Epithelial cell of prostate (primary cell): ENCODE measurements at places on chromosomes 12 and 14.

GRCh38 chr14:79543967-79544697 is 667.2 kb downstream of the DIO2 start:
- peak; percentile 56 for DNase-seq

- DNase-seq, result no peak
Measured at GRCh38 chr12:113684908-113685782, 213.5 kb upstream of the LHX5 start.

DNA sequence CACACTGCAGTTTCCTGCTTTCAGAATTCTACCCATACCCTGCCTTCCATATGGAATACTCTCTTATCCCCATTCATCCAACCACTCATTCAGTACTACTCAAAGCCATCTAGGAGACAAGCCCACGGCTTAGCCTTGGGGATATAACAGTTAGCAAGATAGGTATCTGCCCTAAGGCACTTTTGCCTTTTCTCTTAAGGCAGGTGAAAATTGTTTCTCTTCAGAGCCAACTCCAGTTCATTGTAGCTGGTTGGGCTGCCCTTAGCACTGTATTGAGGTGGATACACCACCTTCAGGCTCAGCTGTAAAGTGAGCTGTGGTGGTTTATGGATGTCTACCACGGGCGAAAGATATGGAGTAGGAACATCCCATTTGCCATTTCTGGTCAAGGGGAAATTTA is 729.7 kb upstream of the TBX3 start:
- no peak for DNase-seq

DNA sequence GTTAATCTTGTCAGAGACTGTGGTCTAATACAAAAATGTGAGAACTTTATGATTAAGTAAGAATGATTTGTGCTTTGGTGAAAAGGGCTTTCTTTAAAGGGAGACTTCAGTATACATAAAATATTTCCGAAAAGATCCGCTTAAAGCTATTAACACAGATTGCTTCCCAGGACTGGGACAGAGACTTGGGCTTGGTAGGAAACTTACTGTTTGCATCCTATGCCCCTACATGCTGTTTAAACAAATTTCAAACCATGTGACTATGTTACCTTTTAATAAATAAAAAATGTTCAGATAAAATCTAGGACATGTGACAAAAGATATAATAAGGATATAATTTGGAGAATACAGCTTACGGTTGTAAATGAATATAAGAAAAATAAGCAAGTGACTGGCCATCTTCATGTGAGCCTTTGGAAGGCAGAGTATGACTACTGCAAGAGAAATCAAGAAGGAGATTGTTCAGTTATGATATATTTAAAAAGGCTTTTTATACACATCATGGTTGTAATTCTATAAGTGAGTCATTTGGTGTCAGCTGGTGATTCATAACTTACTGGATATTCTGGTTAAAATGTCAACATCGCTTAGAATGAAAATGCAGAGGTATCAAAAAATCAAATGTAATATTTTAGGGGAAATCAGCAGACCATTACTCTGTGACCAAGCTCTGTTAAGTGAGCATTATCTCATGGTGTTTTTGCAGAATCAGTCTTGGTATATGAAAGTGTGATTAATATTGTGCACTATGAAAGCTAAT is 234.7 kb upstream of the E2F7 start:
- DNase-seq, result peak; percentile 49

DNA sequence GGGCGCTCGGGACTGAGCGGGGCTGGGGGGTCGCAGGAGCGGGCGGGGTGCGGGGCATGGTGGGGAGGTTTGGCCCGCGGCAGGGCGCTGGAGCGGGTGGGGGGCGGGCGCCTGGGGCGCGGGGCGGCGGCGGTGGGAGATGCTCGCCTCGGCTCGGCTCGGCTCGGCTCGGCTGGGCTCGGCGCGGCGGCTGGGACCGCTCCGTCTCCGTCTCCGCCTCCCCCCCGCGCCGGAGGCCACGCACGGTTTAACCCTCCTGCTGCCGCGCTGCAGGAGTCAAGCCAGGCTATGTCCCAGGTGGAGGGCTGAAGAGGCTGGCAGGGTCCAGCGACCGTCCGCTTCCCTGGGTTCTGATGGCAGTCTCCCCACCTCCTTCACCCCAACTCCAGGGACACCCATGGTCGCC is at the start of gene PIANP:
Gene PIANP (minus strand): TSS at position 170 of the 406 bp plus-strand sequence. CDS start 2,754 bp downstream, outside the sequence.
- no peak for DNase-seq

DNA sequence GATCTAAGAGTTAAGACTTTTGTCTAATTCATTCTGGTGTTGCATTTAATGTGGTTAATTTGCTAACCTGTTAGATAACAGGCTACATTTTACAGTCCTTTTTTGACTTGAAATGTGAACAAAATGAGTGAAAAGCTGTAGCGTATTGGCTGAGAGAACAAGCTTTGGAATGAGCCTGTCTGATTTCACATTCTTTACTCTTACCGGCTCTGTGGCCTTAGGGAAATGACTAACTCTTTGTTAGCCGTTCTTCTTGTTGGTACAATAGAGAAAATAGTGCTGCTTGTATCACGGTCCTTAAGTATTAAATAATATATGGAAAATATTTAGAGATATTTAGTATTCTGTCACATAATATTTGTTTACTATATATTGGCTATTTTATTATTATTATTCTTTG is 1.9 kb downstream of the MNAT1 start:
- DNase-seq, result no peak

DNA sequence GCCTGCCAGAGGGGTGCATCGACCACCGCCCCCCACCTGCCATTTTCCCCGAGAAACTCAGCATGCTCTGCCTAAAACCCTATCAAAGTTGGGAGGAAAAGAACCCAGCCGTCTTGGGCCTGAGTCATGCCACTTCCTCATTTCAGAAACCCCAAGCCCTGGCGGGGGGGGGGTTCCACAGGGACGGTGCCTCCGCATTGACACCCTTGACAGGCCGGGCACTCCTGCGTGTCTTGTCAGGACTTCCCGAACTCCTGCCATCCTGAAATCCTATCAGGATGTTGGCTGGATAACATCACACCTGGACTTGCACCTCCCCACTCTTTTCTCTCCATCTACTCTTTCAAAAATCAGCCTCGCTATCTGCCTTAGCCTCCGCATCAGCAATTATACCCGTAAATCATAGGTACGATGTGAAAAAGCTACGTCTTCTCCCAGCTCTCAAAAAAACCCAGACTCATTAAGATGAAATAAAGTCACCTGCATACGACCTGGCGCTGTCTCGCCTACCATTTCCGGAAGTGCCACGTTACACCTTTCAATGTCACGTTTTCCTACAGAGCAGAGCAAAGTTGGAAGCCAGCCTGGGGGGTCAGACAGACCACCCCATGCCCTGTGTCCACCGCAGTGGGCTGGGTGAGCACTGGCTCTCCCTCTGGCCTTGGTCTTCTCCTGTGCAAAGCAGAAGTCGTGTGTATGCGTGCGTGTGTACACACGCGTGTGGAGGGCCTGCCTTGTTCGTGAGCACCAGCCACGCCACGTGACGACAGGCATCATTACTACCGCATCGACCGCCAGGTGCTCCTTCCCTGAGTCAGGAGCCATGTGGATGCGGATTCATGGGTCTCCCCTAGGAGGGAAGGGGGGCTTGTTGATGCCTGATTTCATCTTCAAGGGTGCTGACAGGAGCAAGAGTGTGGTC is 96.7 kb downstream of the RFLNA start:
- no peak for DNase-seq

DNA sequence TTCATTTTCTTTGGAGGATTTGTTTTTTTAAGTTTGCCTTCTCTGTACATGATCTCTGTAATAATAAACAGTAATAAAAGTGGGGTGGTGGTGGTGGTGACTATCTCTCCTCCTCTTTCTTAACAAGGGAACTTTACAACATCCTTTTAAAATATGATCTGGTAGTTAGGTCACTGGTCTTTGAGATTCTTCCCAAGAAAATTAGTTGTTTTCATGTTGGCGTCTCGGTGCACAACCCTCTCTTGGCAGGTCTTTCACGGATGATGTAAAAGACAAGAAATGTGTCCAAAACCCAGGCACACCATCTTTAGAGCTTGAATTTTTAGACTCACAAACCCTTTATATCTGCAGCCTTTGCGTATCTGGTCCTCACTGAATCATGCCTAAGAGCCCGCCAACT is 488.5 kb upstream of the TBX3 start:
- no peak for DNase-seq

- DNase-seq, result no peak
Measured at GRCh38 chr12:6031001-6031400, 85.9 kb upstream of the ANO2 start.

DNA sequence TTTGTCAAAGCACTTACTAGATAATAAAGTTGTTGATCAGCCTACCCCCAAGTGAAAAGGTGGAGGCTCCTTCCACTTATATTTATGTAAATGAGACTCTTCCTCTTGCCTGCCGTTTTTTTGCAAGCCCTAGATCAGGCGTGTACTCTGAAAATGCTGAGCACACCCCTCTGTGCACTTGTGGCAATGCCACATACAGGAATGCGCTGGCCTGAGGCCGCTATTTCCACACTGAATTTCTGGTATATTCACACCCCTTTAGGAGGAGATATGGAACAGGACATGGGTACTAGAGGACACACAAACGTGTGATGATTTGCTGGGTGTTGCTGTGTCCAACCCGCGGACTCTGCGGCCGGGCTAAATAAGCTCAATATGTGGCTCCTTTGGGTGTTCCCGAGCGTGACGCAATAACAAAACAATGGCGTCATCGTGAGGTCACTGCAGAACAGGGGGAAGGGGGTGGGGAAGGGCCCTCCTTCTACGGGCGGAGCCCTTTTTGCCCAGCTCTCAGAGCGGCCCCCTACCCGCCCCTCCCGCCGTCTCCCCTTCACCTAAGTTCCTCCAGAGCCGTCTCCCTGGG is 554 bp upstream of the TSPAN31 start:
- no peak for DNase-seq

GRCh38 chr12:3202734-3203446 is 125.7 kb downstream of the TSPAN9 start:
- DNase-seq, result no peak

DNA sequence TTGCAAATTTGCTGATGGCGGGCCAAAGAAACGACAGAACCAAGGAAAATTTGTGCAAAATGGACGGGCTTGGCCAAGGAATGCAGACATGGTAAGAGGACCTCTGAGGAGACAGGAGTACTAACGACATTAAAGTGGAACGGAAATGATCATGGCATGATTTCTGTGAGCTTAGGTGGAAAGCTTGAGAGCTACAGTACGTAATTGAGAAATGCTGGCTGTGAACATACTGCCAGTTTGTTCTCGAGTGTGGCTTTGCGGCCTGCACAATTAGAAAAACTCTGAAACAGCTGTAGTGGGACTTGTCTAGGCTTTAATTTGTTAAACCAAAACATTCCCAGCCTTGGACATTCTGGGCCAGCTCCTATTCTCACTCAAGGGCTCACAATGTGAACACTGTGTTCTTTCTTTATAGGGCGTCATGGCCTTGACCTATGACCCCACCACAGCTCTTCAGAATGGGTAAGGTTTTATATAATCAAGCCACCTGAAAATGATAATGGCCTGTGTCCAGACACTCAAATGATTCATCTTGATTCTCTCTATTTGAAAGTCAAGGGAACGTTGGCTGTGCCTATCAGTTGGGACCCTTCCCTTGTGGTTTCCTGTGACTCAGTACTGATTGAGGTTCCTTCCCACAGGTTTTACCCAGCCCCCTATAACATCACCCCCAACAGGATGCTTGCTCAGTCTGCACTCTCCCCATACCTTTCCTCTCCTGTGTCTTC is 48.5 kb downstream of the BAZ2A start:
- no peak for DNase-seq

GRCh38 chr14:99192028-99192621 is 79.9 kb downstream of the BCL11B start:
- no peak for DNase-seq

- no peak for DNase-seq
Measured at GRCh38 chr12:27361372-27361771, 28.7 kb downstream of the BMAL2 start.

- DNase-seq, result no peak
Measured at GRCh38 chr14:34018125-34018524, 67.3 kb upstream of the EGLN3 start.

- no peak for DNase-seq
Measured at GRCh38 chr12:27627123-27627852, 69.0 kb upstream of the REP15 start.

GRCh38 chr12:4954621-4955354 is 45.1 kb downstream of the KCNA1 start:
- DNase-seq, result no peak

DNA sequence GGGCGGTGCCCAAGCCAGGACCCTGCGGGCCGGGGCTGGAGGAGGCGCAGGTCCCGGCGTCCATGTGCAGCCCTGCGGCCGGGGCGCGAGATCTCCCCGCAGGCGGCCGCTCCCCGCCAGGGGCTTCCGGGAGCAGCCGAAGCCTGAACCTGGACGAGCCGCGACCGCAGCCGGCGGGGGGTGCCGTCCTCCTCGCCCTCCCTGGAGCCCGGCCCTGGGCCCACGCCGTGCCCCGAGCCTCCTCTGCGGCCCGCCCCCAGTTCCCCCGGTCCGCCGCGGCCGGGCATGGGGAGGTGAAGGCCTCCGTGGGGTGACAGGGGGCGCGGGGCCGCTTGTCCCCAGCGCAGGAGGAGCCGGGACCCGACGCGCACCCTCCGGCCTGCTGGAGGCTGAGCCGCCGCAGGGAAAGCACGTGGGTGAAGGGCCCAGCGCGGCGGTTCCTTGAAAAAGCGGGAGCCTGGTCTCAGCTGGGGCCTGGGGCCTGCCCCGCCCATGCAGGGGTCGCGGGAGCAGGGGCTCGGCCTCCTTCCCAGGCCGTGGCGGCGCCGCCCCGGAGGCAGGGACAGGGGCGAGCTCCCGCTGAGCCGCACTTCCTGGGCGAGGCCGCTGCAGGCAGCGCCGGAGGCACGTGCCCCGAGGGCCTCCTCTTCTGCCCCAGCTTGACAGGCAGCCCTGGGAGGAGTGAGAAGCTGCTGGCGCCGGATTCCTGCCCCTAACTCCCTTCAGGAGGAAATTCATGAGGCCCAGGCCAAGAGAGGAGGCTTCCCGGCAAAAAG is 55.6 kb upstream of the PPP2R5C start:
- DNase-seq, result no peak

GRCh38 chr14:101500061-101500460 is 61.2 kb upstream of the DIO3 start:
- DNase-seq, result no peak

DNA sequence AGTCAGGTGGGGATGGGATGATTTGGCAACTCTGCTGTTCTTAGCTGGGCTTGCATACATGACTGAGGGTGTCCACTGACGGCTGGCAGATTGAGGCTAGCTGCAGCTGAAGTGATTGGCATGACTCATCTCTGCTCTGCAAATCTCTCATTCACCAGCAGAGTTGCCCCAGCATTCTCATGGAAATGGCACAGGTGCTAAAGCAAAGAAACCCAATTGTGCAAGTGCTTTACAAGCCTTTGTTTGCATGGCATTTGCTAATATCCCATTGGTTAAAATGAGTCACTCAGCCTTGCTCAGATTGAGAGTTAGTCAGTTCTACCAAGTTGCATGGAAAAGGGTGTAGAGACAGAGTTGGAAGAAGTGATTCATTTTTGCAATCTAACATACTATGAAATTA is 389.7 kb upstream of the FAR2 start:
- peak; percentile 84 for DNase-seq
